ENCODE measurements at places on chromosomes 4 and X.

GRCh38 chr4:85005865-85006377 lies 39.4 kb upstream of the WDFY3 start:
- no peak for DNase-seq

DNA sequence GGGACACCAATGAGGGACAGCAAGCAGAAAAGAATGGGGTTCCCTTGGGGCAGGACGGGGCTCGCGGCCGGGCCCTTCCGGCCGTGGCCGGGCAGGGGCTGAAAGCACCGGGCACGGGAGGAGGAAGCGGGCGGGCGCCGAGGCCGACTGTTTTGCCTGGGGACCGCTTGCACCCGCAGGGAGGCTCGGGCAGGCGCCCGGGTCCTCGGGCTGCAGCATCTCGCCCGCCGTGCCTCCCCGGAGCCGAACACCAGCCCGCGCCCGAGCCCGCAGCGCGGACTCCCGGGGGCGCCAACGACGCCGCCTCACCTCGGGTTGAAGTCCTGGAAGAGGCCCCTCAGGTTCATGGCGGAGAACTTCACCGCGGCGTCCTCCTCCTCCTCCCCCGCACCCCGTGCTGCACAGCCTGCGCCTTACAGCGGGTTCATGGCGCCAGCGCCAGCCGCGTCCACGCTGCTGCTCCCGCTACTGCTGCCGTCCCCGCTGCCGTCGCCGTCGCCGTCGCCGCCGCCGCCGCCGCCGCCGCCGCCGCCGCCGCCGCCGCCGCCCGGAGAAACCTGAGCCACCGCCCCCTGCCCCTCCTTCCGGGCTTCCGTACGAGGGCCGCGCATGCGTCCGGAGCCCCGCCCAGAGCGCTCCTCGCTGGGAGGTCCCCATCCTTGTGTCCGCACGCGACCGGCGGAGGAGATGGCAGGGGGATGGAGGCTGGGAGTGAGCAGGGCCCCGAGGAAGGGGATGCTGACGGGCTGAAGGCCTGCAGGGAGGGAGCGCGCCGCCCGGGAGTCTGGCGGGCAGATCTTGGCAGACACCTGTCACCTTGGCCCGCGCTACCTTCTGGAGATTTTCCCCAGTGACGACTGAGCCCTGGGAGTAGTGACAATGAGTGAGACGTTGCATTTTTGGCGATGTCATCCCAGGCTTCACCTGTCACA lies at the start of gene TMEM185A:
TMEM185A (minus strand) TSS at position 559 of the 932 bp plus-strand sequence; CDS start at position 347, 212 bp downstream.
- peak; percentile 8 for DNase-seq

GRCh38 chrX:13235930-13236329 lies 83.9 kb downstream of the ATXN3L start:
- DNase-seq: no peak

- no peak for DNase-seq
These were observed 39.2 kb upstream of the NMU start for GRCh38 chr4:55675196-55675793.

GRCh38 chrX:78661836-78662235 lies 2.7 kb upstream of the RTL3 start:
- no peak for DNase-seq

DNA sequence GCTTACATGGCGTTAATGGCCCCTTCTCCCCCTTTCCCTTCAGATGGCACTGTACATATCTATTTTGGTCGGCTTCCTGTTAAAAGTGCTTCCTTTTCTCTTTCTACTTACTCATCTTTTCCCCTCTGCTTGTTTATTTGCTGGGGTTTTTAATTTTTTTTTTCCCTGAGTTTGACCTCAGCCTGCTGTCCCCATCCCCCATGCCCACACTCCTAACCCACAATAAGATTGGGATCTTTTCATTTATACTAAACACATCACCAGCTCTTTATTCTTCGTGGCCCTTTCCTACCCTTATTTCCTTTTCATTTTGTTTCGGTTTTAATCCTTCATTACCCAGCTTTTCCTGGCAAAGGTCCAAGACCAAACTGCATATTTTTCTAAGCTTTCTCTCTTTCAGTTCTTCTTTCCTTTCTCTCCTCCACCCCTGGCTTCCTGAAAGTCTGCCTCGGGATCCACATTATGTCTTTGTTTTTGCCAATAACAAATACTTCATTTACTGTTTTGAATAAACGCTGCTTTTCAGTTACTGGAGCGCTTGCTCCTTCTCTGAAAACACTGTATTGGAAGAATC lies 152.0 kb upstream of the USP9X start:
- no peak for DNase-seq

GRCh38 chr4:180518906-180519305 lies 1724.3 kb upstream of the TENM3 start:
- no peak for DNase-seq

All from cortex of kidney (tissue), 1 donor.